NCI-H1092 treated with DMSO at 0.1 percent for 48 hours (cell line): ENCODE measurements at places on chromosomes 11 and 22.

DNA sequence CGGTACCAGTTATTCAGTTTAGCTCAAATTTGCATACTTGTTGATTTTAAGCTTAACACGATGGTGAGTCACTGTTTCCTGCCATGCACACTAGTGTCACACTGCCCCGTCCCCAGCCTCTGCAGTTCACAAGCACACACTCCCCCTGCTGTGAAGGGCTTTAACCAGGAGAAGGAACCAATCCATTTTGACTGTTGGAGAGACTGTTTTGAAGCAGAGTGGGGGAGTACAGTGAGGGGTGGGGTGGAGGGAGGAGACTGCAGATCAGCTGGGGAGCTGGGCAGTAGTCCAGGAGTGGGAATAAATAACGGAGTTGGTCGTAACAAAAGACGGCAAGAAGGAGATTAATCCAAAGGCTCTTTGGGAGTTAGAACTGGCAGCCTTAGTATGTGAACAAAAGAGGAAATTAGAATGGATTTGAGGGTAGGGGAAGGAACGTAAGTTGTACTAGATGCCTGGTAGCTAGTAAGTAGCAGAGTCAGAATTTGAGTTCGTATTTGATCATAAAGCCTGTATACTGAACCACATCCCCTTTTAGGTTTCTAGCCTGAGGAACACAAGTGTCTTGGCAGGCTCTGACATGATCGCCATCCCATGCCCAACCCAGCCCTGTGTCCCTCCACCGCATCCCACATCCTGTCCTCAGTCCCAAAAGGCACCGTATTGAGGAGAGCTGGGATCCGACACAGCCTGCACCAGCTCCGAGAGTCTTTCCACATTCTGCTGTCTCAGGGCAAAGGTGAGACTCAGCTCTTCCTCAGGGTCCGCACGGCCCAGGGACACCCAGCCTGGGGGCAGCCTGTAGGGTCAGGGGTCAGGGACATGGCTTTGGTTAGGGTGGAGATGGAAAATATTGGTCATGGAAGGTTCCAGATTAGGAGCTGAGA lies 862 bp downstream of the TPP1 start:
- no peak for DNase-seq

GRCh38 chr11:11157185-11157584 lies 195.9 kb downstream of the CSNK2A3 start:
- DNase-seq: peak; percentile 9

DNA sequence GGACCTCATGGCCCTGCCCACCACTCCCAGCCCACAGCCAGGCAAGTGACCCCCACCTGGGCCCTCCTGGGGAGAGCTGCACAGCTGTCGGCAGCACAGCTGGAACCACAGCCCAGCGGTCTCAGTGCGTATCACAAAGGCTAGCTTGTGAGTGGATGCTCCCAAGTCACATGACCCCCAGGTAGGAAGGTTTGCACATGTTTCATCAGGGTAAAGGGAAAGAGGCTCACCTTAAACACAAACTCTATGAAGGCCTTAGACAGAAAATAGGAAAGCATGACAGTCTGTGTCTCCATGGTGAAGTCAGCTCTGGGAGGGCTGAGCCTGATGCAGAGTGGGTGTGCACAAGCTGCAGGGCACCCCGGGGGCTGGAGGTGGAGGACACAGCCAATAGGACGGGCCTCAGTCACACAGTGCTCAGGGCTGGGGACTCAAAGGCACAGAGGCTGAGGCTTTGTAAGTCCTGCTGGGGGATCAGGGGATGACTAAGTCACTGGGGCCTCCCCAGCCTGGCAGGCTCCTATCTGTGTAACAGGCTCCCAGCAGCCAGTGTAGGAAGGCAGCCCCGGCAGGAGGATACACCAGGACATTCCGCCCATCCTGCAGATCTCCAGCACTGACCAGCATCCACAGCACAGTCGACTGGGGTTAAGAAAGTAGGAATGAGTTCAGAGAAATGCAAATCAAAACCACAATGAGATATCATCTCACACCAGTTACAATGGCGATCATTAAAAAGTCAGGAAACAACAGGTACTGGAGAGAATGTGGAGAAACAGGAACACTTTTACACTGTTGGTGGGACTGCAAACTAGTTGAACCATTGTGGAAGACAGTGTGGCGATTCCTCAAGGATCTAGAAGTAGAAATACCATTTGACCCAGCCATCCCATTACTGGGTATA lies 22.0 kb downstream of the CELSR1 start:
- DNase-seq: no peak

DNA sequence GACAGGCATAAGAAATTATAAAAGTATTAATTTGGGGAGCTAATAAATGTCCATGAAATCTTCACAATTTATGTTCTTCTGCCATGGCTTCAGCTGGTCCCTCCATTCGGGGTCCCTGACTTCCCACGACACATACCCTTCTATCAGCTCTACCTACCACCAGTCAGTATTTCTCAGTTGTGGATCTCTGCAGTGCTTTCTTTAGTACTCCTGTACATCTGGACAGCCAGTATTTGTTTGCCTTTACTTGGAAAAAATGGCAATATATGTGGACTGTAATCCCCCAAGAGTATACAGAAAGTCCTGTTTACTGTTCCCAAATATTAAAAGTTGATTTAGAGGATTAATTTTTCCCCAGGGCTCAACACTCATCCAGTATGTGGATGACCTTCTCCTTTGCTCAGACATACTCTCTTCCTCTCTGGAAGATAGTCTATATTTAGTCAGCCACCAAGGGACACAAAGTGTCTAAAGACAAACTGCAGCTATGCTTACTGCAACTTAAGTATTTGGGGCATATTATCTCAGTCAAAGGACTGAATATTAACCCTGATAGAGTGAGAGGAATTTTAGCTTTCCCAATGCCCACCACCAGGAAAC lies 7.3 kb upstream of the FDX1 start:
- no peak for DNase-seq

GRCh38 chr11:121071846-121072450 lies 29.1 kb upstream of the TECTA start:
- no peak for DNase-seq

- DNase-seq: no peak
These were observed 12.1 kb downstream of the SLC15A3 start for GRCh38 chr11:60939855-60940254.

- no peak for DNase-seq
These were observed 63.8 kb downstream of the IMMP1L start for GRCh38 chr11:31445621-31446020.

DNA sequence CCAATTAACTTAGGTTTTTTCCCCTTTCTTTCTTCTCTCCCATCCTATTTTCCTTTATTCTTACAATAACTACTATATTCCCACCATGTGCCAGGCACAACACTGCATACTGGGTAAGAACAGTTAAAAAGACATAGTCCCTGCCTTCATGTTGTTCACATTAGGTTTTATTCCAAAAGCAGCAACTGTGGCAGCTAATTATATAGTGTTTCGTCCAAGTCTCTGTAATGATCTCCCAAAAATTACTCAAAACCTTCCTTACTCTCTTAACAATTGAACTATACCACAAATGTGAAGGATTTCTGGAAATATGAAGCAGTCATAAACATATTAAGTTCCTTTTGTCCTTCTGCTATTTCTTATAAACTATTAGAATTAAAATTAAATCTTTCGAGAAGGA lies 184.1 kb upstream of the C11orf58 start:
- no peak for DNase-seq

GRCh38 chr11:47980907-47981621 lies 705 bp downstream of the PTPRJ start:
- DNase-seq: peak; percentile 52

GRCh38 chr11:122199661-122200060 lies 83.6 kb upstream of the BLID start:
- peak; percentile 28 for DNase-seq

DNA sequence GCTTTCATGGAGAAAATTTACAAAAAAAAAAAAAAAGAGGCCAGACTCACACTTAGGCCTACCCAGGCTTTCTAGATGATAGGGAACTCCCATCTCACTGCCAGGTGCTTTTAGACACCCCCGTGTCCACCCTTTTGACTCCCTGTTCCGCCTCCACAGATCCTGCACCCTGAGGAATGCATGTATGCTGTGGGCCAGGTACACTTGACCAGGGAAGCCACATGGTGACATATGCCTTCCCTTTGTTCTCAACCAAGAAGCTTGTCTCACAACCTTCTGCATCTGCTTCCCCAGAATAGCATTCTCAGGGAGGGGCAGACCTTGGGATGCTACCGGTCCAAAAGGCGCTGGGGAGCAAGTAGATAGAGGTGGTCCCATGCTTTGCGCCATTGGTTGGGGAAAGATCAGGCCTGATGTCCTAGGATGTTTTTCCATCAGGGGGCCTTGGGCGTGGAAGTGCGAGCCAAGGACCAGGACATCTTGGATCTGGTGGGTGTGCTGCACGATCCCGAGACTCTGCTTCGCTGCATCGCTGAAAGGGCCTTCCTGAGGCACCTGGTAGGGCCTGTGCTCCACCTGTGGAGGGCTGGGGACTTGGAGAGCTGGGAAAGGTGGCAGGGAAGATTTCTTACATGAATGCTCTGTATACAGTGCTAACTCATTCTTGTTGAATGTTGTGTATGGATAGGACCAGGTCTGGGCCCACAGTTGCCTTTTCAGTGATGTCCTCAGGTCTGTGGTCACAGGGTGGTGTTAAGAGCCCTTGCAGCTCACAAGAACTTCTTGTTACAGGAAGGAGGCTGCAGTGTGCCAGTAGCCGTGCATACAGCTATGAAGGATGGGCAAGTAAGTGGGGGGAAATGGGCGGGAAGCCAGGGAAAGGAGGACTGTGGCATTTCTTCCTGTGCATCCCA lies 7.5 kb downstream of the HMBS start:
- no peak for DNase-seq

- DNase-seq: no peak
These were observed 67.1 kb downstream of the MYEOV start for GRCh38 chr11:69361048-69361447.

DNA sequence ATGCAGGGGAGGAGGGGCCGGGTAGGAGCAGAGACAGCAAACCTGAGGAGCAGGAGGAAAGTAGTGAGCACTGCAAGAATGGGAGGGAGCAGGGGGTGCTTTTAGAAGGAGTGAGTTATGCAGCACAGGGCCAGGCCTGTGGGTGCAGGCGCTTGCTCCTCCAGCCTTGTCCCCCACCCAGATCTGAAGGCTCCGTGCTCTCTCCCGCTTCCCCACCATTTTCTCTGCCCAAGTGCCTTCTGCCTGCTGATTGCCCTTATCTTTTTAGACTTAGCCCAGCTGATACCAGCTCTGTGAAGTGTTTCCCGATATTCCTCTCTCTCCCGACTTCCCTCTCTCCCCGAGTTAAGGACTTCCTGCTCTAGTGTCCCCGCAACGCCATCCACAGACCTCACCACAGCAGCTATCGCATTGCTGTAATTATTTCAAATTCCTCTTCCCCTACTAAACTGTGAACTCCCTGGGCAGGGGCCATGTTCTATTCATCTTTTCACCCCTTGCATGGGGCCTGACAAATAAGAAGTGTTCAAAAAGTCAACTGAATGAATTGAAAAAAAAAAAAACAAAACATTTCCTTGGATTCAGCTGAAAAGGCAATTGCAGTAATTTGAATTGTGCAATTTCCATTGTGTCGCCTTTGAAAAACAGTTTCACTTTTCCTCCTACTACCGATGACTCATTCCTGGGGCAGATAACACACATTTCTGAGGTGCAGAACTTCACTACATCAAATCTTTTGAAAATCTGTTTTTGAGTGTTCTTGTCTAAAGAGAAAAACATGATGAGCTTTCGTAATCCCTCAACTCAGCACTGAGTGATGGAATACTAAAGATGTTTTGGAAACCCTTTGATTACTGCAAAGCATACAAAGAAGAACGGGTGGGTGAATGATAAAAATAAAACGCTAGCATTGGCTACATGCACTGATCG lies 69.7 kb upstream of the BMAL1 start:
- DNase-seq: peak; percentile 30

GRCh38 chr11:64341851-64342791 lies 2.1 kb downstream of the CCDC88B start:
- peak; percentile 35 for DNase-seq

DNA sequence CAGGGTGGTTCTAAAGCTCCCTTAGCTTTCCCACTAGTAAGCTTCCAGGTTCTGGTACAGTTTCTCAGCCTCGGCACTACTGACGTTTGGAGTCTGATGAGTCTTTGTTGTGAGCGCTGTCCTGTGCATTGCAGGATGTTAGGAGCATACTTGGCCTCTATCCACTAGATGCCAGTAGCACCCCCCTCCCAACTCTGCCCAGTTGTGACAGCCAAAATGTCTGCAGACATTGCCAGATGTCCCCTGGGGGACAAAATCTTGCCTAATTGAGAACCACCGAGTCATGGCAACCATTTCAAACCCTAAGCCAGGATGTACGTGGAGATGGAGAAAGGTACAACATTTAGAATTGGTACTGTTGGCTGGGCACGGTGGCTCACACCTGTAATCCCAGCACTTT lies 68.7 kb downstream of the PTPRJ start:
- DNase-seq: no peak

GRCh38 chr11:47507563-47508239 lies 45.2 kb downstream of the CELF1 start:
- DNase-seq: no peak

- no peak for DNase-seq
These were observed 226.0 kb upstream of the C11orf87 start for GRCh38 chr11:109196016-109196415.

- DNase-seq: no peak
These were observed 8.0 kb downstream of the SIK3 start for GRCh38 chr11:117090111-117090706.

DNA sequence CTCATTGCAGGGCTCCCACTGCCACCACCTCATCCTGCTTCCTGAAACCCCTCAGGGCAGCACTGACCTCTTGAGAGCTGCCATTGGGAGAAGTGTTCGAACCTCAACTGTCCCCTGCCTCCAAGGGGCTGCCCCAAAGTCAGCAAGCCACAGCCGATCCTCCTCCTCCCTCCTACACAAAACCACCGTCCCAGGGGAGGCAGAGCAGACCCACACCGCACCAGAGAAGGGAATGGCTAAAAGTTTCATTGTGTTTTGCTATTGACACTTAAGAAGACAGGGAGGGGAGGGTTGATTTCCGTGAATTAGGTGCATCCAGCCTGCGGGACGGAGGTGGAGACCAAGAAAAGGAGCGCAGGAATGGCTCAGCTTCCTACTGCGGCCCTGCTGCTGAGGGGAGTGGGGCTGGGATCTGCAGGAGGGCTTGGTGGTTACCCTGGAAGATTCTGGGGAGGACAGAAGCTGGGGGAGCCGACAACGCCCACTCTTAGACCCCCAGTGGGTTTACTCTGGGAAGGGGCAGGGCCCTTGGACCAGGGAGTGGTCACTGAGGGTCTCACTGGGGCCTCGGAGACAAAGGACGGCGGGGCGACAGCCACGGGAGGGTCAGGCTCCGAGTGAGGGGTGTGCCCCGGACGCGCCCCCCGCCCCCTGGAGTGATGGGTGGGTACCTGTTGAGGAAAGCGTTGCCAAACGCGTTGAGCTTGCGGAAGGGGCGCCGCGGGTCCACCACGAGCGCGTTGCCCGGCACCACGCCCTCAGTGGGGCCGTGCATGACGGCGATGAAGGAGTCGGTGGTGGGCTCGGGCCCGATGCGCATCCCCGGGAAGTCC lies 815 bp downstream of the EHD1 start:
- DNase-seq: no peak

- no peak for DNase-seq
These were observed 22.7 kb upstream of the SCUBE1 start for GRCh38 chr22:43365715-43366440.

- DNase-seq: no peak
These were observed 47.0 kb upstream of the AMPD3 start for GRCh38 chr11:10407749-10408685.
